ENCODE measurements at places on chromosomes 3 and 15.

GRCh38 chr3:170711786-170712185, 125.9 kb upstream of the SLC7A14 start:
- no peak for DNase-seq

- no peak for DNase-seq
These were observed 340.3 kb upstream of the CTDSPL start for GRCh38 chr3:37521429-37521828.

- no peak for DNase-seq
These were observed 543.6 kb upstream of the CFAP20DC start for GRCh38 chr3:59593380-59593779.

- peak; percentile 29 for DNase-seq
These were observed 29.7 kb downstream of the EFCAB12 start for GRCh38 chr3:129398803-129399144.

DNA sequence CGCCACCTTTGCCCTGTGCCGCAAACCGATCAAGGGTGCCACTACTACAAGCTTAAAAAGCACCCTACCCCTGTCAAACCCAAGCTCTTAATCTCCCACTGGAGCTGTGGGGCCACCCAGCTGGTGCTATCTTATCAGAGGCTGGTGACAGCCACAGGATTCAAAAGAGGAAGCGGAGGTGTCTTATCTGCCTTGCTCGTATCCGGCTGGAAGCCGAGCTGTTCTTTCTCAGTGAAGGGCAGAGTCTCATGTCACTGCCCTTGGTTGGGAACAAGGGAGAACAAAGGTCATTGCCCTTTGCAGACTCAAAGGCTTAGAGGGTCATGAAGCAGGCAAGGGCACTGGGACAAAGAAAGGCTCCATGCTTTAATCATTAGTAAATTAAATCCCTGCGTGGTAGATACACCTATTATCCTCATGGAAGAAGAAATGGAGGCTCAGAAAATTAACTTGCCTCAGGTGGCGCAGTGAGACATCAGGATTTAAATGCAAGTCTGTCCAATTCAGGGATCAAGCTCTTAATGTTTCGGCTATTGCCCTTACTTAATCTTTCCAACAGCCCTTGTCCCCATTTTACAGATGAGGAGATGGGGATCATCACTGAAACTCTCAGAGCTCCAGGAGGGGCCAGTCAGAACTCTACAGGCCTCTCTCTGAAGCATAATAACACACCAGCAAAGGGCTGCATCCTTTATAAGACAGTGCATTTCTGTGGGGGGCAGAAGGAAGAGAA, 360.0 kb upstream of the PROK2 start:
- peak; percentile 66 for DNase-seq

- peak; percentile 50 for DNase-seq
These were observed 172.2 kb downstream of the SSR3 start for GRCh38 chr3:156382458-156383346.

All from inflammatory macrophage treated with lipopolysaccharide for 4 hours (primary cell).